Activated T-helper 17 cell treated with anti-CD3 and anti-CD28 coated beads, Interleukin-2, amount 50 U/mL, for 72 hours (primary cell): ENCODE measurements at places on chromosomes 16 and 17. TPM values are rescaled to one million over a fixed set of nuclear protein-coding genes. Genes with fewer than 3 reads are reported as not detected.

DNA sequence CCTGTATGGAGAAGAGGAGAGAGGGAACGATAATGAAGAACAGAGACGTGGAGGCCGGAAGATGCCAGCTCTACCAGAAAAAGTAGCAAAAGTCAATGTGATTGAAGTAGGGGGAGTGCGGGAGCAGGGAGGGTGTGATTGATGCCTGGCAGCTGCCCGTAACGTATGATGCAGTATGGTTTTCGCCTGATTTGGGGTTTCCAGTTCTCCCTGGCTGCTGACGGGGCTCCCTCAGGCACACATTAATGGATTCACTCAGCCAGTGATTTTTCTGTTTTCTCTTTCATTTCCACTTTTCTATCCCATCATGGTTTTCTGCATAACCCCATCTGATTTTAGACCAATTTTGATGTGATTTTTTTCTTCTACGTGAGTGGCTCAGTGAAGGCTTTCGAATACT is 62.1 kb downstream of the PRKCA start:
- ATAC-seq = peak; percentile 67

- ATAC-seq = no peak
These were observed 72.8 kb downstream of the AMFR start for GRCh38 chr16:56352351-56353053.

GRCh38 chr16:30715750-30716445 is 16.9 kb downstream of the SRCAP start:
- ATAC-seq = peak; percentile 100

DNA sequence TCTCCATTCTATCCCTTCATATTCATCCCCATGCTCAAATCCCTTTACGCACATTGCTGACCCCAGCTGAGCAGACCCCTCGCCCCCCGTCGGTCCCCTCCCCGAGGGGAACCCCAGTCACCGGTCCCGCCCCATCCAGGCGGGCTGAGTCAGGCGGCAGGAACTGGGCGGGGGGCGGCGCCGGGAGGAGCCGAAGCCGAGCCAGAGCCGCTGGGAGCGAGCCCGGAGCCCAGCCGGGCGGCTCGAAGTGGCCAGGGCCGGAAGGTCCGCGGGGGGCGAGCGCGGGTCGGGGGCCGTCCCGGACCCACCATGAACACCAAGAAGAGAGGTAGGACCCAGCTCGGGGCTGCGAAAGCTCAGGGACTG is 8.6 kb downstream of the RIPOR1 start:
- ATAC-seq = peak; percentile 83

DNA sequence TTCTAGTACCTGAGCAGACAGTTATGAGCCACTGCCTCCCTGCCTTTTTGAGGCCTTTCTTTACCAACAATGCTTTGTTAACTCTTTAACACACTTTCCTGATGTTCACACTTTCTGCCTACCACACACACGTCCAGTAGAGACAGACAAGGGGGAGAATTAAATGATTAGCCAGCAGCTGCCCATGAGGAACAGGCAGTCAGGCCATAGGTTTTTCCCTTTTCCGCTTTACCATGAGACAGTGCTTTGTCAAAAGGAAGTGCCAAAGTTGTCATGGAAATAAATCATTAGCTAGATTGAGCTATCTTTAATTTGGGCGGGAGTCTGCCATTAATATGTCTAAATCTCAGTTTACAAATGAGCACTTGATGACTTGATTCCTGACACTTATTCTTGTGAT is 102.1 kb downstream of the PITPNC1 start:
- no peak for ATAC-seq

The MYH8 gene
- not detected for total RNA-seq

The CCL22 gene
- total RNA-seq = 11.5 TPM

The KRTAP4-9 gene
- total RNA-seq = not detected
